ENCODE measurements at places on chromosomes 11 and 22.
A peak's percentile ranks its signal among the peaks of the same experiment; 100 is the strongest.

GRCh38 chr22:23403152-23403719 lies 176.9 kb downstream of the IGLL1 start:
- no peak for DNase-seq

- no peak for DNase-seq
Measured at GRCh38 chr11:20450829-20451228, 63.3 kb downstream of the PRMT3 start.

DNA sequence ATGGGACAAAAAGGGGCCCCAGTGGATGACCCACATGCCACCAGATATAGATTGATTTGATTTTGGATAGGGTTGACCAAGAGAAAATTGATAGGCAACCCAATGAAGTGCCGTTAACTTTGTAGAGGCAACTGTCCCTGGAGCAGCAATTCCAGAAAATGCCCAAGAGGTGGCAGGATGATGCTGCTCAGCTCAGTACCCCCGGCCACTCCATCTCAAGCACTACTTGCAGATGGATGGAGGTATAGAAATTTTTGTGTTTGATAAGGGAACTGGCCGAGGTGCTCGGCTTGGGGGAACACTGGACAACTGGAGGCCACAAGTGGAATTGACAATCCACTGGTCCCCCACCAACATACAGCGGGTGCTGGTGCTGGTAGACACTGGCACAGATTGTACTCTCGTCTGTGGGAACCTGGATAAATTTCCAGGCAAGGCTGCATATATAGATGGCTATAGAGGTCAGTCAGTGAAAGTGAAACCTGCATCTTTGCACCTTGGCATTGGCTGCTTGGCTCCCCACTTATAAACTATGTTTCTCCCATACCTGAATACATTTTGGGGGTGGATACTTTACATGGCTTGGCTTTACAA lies 86.3 kb downstream of the CCDC83 start:
- DNase-seq: no peak

GRCh38 chr11:132187386-132187785 lies 817.0 kb downstream of the NTM start:
- DNase-seq: no peak

GRCh38 chr11:115244758-115245157 lies 259.5 kb downstream of the CADM1 start:
- no peak for DNase-seq

GRCh38 chr11:11989774-11990744 lies 18.4 kb downstream of the DKK3 start:
- DNase-seq: no peak

DNA sequence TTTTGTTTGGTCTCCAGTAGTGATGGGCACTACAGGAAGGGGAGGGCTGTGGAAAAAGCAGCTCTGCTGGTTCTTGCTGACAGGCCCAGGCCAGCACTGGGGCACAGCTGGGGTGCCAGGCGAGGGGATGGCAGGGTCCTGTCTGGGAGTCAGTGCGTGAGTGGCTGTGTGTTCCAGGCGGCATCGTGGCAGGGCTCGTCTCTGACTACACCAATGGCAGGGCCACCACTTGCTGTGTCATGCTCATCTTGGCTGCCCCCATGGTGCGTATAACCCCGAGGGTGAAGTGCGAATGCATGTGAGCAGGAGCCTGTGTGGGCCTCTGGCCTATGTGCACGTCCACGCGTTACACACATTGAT lies 20.9 kb downstream of the SLC37A2 start:
- no peak for DNase-seq

DNA sequence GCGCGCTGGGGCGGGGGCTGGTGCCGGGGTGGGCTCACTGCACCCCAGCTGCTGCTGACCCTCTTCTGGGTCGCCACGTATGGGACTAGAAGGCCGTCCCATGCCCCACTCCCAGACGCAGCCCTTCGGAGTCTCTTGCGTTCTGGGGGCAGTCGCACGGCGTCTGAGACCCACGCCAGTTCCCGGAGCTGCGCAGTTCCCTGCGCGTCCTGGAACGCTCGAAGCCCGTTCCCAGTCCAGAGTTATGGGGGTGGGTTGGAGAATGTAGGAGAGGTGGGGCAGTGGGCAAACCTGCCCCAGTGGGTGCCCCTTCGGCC lies 375 bp downstream of the LAYN start:
- DNase-seq: no peak

- no peak for DNase-seq
Measured at GRCh38 chr11:86440305-86440716, 65.6 kb downstream of the CCDC81 start.

GRCh38 chr11:67514116-67514515 lies 6.2 kb upstream of the CDK2AP2 start:
- DNase-seq: no peak

- DNase-seq: no peak
Measured at GRCh38 chr11:134366254-134366653, 34.5 kb downstream of the GLB1L2 start.

DNA sequence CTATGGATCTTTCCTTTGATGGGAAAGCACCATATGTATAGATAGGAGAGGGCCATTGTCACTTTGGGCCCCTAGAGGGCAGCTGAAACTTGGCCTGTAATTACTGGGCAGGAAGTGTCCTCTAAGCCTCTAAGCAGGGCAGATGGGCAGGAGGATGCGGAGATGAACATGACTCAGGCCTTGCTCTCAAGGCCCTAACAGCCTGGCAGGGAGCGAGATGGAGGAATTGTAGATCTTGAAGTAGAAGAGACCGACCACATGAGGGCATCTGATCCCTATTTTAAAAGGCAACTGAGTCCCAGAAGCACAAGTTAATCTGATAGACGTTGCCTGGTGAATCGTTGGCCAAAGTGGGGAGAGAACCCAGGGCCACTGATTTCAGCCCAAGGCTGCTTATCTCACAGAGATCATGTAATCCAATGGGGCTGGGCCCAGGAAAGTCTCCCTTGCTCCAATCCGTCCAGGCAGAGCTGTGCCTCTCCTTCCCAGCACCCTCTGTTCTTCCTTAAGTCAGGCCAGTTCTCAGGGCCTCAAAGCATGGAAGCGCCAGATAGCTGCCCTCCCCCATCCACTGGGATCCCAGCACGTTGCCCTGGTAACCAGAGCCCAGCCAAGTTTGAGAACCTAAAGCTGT lies 2.5 kb upstream of the SEPTIN3 start:
- peak; percentile 43 for DNase-seq

- no peak for DNase-seq
Measured at GRCh38 chr11:101914341-101914737, 471 bp upstream of the CEP126 start.

DNA sequence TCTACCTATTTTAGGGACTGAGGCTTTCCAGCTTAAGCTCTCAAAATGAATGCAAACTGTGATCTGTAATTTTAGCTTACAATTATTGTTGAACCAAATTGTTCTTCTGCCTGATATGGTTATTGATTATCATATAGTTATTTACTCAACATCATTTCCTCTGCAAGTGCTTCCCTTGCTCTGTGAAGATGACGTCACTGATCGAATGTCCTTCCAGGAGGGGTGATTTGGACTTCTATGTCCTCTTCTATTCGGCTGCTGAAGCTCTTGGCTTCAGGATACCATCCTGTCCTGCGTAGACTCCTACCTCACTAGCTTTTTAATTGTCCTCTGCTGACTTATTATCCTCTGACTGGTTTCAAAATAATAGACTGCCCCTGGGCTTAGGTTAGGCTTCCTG lies 137.4 kb upstream of the LARGE1 start:
- DNase-seq: no peak

GRCh38 chr11:116374085-116374484 lies 398.7 kb downstream of the BUD13 start:
- DNase-seq: no peak

DNA sequence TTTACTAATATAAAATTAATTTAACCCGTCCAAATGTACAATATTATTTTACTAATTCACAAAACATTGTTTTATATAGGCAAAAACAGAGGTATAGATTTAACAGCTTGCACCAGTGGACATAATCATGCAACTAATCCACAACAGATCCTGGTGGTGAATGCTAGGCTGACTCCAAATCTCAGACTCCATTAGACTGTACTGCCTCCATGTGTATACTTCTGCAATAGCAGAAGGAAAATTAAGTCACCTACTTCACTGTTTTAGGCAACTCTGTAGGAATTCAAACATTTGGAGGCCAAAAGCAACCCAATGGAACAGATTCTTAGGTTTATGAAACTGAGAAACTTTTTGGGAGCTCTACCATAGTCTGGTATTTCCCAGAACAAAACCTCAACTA lies 30.0 kb upstream of the RAB39A start:
- DNase-seq: peak; percentile 15

- no peak for DNase-seq
Measured at GRCh38 chr11:92782806-92783205, 186.6 kb upstream of the MTNR1B start.
